Renal cortex interstitium (tissue), 15 donors: ENCODE measurements at places on chromosomes 16 and 17. TPM values are rescaled to one million over a fixed set of nuclear protein-coding genes. Genes with fewer than 3 reads are reported as not detected.

OMG gene
- 0.12 TPM for polyA plus RNA-seq

- no peak for DNase-seq
Measured at GRCh38 chr16:50253514-50253910, 12.8 kb upstream of the ADCY7 start.

GRCh38 chr17:69907132-69907847, 167.7 kb upstream of the KCNJ16 start:
- DNase-seq: no peak

INCA1 gene
- polyA plus RNA-seq: 7.2 TPM
